ENCODE measurements at places on chromosomes 11 and 22.

- DNase-seq: peak; percentile 96
Observed at GRCh38 chr11:115616971-115617370, 112.8 kb upstream of the CADM1 start.

DNA sequence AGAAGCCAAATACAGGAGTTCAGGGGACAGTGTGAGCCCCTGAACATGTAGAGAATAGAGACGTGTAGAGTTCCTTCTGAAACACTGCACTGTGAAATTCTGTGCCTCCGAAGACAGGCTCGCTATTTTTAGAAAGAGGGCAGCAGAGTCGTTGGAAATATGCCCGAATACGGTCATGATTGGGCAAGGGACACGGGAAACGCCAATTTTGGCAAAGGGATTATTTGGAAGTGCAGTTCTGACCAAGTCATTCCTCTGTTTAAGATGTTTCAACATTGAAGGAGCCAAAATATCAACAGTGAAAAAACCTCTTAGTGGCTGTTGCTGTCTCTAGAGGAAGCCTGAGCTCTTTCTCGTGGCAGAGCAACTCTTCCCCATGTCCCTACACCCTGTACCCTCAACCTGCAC lies 9.5 kb upstream of the CBX6 start:
- DNase-seq: no peak

DNA sequence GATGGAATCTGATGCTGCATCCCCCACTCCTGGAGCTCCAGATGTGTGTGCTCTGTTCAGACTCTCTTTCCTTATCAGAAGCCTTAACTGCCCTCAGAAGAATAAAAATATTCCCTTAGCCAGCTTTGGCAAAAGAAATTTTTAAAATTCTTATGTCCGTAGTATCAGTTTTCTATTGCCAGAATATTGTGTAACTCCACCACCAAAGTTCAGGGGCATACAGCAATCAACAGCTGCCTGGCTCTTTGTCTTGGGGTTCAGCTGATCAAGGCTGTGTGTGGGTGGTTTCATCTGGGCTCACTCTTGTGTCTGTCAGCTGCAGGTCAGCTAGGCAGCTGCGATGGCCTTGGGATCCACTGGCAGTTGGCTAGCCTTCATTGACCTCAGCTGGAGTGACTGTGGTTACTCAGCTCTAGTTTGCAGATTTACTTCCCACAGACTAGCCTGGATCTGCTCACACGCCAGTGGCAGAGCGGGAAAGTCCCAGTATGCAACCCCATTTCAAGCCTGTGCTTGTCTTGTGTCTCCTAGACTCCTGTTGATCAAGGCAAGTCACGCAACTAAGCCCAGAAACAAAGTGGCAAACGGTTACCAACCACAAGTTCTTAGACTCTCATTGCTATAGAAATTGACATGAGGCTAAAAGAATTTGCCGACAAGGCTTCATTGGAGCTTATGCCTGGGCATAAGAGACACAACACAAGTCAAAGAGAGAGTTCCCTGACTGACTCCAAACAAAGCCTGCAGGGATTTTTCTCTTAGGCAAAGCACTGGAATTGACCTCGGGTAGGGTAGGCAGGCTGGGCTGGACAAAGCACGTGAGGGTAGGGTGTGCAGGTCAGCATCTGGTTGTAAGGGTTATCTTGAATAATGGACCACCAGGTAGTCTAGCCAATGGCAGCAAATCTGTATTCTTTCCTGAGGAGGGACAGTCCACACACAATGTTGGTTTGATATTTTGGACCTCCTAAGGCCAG lies 7.5 kb downstream of the TMEM138 start:
- peak; percentile 49 for DNase-seq

GRCh38 chr11:105609341-105609781 lies 512 bp upstream of the GRIA4 start:
- peak; percentile 21 for DNase-seq

DNA sequence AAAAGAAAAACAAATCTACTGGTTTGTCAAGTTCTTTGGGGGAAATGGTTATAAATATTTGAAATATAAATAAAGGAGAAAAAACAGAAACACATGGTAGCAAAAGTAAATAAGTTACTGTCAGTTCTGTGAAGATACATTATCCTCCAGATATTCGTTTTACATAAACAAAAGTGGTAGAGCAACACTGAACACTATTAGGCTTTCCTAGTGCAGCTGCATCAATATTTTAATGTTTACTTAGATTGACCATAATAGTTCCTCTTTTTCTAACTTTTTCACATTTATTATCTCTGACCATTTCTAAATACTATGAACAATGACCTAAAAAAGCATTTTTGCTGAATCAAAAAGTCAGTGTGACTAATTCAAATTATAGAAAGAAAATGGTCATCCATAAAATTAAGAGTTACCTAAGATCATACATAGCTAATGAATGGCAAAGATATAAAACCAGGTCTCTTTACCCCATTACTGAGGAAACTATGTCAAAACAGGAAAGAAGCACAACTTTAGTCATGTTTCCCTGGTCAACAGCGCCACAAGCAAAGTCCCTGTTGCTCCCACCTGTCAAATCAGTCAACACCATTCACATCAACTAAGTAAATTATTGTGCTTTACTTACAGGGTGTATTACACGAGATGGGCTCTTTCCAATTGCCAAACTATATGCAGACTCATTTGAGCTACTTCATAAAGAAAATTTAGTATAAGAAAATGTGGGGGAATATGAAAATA lies 38.5 kb downstream of the SBF2 start:
- DNase-seq: no peak

GRCh38 chr22:28442711-28443525 lies 236.7 kb downstream of the TTC28 start:
- peak; percentile 12 for DNase-seq

- DNase-seq: peak; percentile 95
Observed at GRCh38 chr11:2933375-2934020, 4.3 kb upstream of the PHLDA2 start.

- DNase-seq: no peak
Observed at GRCh38 chr11:47268448-47269001, 1.4 kb upstream of the MADD start.

GRCh38 chr22:47853750-47854149 lies 1091.3 kb downstream of the TBC1D22A start:
- DNase-seq: no peak

DNA sequence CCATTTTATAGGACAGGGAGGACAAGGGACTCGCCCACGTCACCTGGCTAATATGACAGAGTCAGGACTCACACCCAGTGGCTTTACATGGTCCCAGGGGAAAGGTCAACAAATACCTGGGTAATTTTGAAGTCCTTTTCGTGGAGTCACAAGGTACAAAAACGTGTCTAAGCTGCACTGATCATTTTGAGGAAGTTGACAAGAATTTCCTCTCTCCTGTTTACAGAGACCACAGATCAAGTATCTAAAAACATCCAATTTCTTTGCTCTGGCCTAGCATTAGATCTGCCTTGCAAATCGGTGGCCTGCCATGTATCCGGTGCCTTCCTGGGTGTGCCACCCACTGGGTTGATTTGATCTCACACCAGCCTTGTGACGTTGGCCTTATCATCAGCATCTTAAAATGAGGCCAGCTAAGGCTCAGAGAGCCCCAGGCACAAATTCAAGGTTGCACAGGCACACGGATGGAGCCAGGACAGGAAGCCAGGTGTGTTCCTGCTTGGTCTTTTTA lies 17.6 kb downstream of the GDPD5 start:
- DNase-seq: no peak

GRCh38 chr11:117197516-117198456 lies 1.4 kb upstream of the TAGLN start:
- peak; percentile 28 for DNase-seq

DNA sequence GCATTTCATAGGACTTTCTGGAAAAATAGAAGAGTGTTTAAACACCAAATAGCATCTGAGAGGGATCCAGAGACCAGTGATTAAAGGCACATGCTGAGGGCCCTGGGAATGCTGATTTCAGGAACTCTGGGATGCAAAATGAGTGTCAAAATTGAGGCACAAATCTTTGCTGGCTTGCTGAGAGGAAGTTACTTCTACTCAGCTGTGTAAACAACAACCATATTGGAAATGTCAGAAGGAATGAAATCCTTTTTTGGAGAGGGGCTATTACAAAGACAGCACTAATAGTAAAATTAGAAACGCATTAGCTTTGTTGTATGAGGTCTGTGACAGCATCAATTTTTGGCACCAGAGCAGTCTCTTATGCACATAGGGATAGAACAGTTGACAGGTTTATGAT lies 267.8 kb upstream of the RAG2 start:
- DNase-seq: no peak

GRCh38 chr11:119970555-119971304 lies 167.2 kb downstream of the TRIM29 start:
- no peak for DNase-seq

DNA sequence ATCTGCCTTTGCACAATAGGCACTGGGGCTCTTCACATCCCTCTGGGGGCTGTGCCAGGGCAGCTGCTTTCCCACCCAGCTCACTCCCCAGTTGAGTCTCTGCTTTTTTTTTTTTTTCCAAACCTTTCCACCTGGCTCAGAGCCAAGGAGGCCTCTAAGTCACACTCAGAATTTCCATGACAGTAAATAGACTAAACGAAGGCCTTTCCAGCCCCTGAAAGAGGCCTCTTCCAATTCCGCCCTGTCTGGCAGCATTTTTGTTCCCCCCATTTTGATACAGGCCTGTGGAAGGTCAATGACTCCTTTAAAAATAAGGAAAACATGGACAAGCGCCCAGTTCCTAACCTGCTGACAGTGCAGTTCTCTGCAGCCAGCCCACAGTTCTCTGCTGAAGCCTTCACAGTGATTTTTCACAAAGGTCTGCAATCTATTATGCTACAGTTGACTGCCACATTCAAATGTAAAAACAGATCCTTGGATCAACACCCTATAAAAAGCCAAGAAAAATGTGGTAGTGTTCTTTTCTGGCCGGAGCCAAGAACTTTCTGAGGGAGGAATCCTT lies 107.5 kb upstream of the SESN3 start:
- peak; percentile 25 for DNase-seq

DNA sequence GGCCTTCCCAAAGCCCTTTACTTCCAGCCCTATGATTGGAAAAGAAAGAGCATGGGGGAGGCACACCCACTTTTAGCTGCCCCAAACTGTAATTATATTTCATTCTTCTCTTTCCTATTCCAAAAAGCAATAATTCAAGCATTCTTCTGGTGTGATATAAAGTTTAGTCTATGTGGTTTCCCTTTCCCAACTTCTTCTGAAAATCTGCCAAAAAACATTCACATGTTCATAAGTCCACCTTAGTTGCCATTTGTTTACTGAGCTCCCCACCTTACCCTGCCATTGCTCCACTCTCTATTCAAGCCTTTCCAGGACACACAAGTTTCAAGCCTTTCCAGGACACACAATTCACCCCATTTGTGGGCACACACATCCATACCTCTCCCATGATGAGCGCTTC lies 111.6 kb upstream of the BMAL1 start:
- DNase-seq: no peak

DNA sequence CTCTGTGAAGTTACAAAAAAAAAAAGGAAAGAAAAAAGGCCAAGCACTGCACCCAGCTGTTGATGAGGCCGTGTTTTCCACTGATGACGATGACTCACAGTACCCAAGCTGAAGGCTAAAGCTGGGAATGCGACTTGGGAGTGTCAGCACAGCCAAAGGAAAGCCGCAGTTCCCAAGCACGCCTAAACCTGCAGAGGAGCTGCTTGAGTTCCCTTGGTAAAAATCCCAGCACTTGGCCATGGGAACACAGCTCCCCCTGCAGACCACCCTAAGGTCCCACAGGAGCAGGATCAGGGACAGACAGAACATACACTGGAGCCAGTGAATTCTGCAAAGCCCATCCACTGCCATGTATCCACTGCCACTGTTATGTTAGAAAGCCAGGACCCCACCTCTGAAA lies 39.9 kb downstream of the SERGEF start:
- DNase-seq: peak; percentile 67

DNA sequence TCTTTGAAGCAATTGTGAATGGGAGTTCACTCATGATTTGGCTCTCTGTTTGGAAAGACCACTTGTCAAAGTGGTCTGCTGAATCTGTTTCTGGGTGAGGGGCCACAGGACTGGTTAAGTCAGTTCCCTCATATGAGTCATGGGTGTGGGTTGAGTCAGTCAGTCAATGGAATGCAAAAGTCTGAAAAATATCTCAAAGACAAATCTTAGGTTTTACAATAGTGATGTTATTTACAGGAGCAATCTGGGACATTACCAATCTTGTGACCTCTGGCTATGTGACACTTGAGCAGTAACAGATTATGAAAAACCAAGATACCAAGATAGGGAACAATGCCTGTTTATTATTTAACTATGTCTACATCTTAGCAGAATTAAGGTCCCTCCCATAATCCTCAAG lies 311.6 kb downstream of the AASDHPPT start:
- peak; percentile 55 for DNase-seq

DNA sequence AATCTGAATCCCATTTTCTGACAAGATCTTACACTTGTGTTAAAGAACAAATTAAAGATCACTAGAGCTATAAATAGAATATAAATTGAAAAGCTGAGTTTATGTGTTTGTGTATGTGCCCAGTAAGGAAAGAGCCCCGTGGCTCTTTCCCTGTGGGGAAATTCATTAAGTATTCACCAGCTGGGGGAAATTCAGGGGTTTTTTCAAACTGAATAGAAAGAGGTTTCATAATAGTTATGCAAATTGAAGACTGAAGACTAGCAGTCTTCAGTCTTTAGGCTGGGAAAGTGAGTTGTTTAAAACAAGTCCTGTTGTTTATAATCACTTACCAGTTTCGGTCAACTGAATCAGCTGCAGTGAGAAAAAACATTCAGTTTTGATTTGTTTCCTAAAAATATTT lies 11.3 kb upstream of the MS4A7 start:
- DNase-seq: no peak

- no peak for DNase-seq
Observed at GRCh38 chr22:38124236-38124974, 13.9 kb upstream of the BAIAP2L2 start.

- DNase-seq: no peak
Observed at GRCh38 chr11:31804312-31805036, 6.6 kb downstream of the PAX6 start.

DNA sequence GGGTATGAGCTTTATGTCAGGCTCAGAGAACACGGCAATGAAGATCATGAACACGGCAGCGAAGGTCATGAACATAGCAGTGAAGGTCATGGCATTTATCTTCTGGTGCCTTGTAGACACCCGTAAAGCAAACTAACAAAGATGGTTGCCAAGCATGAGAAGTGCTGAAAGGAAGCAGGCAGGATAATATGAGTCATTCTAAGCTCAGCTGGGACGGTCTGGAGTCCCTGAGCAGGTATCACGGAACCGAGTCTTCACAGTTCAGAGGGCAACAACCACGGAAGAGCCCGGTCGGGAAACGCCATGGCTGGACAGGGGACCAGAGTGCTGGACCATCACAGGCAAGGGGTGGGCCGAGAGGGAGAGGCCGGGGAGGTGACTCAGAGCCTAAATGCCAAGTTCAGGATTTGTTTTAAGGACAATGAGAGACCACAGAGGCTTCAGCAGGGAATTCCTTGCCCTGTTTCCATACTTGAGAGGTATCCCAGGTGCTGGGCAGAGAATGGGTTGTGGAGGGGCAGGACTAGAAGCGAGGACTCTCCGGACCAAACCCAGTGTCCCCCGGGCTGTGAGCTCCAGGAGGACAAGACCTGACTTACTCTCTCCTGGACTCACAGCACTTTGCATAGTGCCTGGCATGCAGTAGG lies 13.1 kb upstream of the MS4A10 start:
- peak; percentile 39 for DNase-seq

Measured in Daoy (cell line).